ENCODE measurements at places on chromosomes 2 and 18.

DNA sequence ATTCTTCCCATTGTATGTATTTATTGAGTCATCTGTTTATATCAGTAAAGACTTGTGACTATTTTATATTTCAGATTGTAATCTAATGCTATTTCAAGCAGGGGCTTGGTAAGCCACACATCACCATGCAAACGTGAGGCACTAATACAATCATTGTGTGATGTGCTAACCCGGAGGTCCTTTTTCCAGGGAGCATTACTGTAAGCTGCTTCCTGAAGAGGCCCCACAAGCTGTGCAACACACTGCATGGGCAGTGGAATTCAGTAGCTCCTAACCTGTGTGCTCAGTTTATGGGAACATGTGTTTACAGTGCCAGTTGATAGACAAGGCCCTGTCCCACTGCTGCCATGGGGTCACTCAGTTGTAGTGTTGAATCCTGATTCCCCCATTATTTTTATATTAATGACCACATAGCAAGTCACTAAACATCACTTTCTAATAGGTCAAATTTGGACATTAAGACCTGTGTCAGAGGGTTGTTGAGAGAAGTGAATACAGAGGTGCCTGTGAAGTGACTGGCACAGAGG, 162.9 kb downstream of the FHOD3 start:
- no peak for DNase-seq

- no peak for DNase-seq
These were observed 278.7 kb downstream of the FSIP2 start for GRCh38 chr2:186017278-186017677.

DNA sequence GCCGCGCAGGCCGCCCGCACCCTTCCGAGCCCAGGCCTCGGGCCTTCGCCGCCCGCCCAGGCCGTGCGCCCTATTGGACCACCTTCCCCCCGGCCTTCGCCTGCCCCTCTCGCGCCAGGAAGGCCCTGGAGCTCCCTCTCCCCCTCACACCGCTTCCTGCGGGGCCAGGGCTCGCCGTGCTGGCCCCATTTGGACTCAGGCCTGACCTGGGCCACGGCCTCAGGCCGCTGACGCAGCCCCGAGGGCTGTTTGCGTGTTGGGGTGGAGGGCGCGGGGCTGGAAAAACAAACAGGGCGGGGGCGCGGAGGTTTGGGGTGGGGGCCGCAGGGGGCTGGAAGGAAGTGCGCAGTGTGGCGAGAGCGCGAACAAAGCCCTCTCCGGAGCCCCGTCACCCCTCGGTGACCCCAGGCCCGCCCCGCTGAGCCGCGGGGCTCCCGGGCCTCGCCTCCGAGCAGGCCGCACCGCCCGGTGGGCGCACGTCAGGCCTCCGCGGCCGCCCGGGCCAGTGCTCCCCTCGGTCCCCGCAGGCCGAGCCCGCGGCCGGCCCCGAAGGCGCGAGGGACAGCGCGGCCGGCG, 12.3 kb upstream of the SIX3 start:
- no peak for DNase-seq

DNA sequence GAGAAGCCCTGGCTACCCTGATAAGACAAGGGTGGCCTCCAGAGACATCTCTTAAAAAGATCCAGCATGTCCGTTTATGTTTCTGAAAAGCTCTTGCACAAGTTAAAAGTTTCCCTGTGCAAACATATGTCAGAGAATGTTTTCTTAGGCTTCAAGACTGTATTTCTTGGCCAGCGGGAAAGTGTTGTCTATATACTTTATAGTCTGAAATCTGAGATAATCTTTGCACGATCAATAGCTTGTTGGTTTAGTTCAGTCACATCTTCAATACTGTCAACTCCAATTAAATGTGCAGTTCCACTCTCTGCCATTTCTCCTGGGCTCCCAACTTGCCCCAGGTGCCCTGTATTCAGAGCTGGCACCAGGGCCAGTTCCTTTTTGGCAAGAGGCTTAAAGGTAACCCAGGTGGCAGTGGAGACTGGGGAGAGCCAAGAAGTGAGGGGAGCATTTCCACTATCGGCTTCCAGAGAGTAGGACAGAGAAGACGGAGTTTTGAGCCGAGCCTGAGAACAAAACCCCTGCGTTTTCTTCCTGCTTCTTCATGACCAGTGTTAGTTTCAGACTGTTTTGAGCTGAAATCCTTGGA, 64.4 kb downstream of the ACOXL start:
- DNase-seq = no peak

DNA sequence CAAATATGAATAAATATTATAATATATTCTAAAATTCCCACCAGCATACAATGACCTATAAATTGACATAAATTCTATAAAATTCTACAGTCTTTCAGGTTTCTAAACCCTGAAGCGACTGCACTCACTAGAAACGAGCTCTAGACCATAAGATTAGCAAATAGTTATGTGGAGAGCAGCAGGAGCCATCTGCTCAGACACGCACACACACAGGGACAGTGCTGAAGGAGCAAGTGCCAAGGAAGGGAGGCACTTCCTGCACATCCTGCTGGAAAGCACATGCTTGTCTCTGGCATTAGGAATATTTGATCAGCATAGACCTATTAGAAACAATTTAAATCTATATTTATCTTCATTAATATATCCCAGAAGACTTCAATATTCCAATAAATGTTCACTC, 713.9 kb upstream of the CDH2 start:
- DNase-seq = peak; percentile 34

GRCh38 chr2:189142893-189143759, 36.4 kb downstream of the COL5A2 start:
- no peak for DNase-seq

- DNase-seq = no peak
These were observed 17.9 kb upstream of the AGXT start for GRCh38 chr2:240850756-240851077.

- DNase-seq = no peak
These were observed at the start of gene BIN1 for GRCh38 chr2:127106991-127107621. Gene BIN1 (minus strand): TSS chr2:127107154. CDS start chr2:127106943, 211 bp downstream.

- DNase-seq = no peak
These were observed 439.4 kb upstream of the CDH19 start for GRCh38 chr18:67043276-67043675.

DNA sequence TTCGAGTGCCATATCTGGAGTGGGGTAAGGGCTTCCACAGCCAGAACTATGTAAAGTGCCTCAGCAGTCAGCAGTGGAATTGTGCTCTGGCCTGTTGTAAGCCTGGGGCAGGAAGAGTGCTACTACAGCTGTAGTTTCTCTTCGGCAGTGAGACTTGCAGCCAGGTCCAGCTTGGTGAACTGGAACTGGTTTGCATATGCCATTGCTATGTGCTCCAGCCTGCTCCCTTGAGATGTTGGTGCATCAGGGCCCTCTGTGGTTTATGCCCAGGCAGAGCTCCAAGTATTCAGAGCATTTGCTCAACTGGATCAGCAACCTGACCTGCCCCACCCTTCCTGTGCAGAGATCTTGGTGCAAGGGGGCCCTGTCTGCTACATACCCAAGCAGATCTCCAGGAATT, 47.8 kb downstream of the ZNF804A start:
- no peak for DNase-seq

GRCh38 chr2:34070196-34070595, 471.1 kb upstream of the FAM98A start:
- DNase-seq = no peak

DNA sequence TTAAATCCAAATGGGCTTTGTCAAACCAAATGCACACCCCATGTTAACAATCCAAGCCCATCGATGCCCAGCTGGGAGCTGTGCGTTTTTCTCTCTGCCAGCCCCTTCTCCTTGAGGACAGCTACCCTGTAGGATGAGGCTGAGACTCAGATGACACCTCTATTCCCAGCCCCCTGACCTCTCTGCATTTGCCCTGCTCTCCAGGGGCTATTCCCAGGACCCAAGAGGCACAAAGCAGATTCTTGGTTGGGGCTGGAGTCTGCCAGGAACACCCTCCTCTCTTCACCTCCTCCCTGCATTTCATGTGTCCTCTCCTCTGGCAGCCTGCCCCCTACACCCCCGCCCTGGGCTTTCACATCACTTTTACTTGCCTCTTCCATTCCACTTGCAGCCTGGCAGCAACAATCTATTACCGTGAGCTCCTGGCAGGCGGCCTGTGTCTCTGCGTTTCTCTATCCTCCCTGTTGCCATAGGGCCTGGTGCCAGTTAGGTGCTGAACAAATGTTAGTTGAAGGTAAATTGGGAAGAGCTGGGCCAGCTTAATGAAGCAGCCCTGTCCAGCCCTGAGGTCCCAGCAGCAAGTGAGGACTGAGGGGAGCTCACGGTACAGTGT, 51.8 kb downstream of the ADD2 start:
- no peak for DNase-seq

DNA sequence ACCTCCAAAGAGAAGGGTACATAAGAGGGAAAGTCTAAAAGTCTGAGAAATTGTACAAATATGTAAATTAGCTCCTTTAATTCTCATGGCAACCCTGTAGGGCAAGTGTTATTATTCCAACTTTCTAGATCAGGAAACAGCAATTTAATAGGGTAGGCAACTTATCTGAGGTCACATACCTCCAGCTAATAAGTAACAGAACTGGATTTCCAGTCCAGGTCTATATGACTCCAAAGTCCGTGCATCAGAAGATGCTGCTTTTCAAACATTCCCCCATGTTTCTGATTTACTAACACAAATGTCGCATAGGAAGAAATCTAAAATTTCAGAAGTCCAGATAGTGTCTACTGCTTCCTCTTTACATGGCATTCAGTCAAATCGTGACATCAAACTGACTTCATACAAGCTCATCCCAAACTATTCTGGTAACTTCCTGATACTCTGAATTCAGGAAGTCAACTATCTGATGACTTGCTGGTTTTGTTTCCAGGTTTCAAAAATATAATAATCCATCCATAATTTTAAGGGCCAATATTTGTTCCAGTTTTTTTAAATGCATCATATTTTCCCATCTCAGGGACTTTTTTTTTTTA, 419.3 kb upstream of the ACVR2A start:
- no peak for DNase-seq

GRCh38 chr18:28284132-28284531, 107.2 kb upstream of the CDH2 start:
- no peak for DNase-seq

DNA sequence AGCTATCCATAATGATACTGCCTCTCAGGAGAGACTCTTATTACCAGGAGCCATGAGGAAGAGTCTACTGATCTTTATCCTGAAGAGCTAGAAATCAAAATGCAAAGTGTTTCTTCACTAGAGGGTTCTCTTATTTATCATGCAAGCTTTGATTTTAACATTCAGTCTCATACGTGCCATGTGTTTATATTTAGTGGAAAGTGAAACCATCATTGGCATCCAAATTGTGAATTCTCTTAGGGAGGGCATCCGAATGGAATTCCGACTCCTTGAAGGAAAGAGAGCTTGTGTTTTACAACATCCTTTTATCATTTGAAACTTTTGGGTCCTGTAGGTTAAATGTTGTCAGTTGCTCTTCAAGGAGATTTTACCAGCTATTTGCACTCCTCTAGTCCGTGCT, 170.4 kb upstream of the SESTD1 start:
- DNase-seq = no peak

DNA sequence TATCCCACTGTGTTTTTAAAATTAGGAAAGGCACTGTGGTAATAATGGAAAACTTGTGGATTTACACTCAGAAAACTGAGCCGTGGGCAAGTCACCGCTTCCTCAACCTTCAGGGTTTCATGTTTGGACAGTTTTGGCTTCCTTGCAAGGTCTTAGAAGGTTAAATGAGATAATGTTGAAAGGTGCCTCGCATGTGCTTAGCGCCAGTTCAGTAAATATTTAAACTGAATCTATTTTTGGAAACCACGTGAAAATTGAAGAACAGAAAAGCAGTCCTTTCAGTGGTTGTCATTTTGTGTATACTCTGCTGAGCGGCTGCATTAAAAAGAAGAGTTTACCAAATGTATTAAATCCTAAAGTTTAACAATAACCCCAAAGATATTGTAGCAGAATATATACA, 15.2 kb upstream of the AGAP1 start:
- DNase-seq = no peak

GRCh38 chr2:149513461-149513860, 74.1 kb downstream of the MMADHC start:
- DNase-seq = no peak

- no peak for DNase-seq
These were observed 306.4 kb downstream of the MBD2 start for GRCh38 chr18:53918091-53918490.

DNA sequence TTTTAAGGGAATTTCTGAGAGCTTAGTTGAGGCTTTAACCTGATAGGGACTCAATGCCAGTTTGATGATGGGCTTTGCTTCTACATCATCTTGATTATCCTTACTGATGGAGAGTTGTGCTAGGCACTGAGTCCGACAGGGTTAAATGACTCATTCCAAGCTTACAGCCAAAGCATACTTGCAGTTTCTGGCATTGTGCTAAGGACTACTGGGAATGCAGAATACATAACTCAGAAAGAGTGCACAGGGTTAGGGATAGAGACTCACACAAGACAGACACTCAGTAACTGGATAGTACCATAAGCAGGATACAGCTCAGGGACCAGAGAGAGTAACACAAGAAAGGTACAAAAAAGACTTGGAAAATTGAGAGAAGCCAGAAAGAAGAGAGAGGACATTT, 94.1 kb upstream of the SLC14A2 start:
- DNase-seq = no peak

DNA sequence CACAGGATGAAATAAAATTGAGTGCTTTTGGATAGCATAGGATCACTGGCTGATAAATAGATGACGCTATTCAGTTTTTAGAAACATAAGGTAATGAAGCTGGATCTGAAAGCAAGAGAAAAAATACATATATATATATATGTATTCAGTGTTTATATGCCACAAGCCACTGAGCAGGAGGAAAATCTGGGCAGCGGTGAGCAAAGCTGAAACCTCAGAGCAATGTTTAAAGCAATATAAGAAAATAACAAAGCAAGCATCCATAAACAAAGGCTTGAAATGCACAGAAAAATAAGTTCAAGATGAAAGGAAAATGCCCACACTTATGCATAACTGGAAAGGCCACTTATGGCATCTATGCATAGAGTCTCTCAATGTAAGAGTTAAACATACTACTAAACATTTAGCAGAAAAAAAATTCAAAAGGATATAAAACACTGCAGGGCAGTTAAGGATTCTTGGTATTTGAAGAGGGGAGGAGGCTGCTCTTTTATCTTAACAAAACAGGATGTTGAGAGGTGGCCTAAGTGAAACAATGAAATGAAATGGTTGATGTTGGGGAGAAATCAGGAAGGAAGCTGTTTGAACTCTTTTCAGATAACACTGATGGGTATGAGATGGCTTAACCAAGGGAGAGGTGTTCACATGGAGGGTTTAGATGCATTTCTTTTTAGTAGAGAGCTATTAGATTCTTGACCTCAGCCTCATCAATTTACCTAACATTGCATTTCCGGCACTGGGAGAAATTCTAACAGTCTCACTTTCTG, 129.1 kb downstream of the ARHGAP15 start:
- DNase-seq = no peak

- DNase-seq = no peak
These were observed 20.5 kb upstream of the STAT4 start for GRCh38 chr2:191171286-191171685.

GRCh38 chr2:16649353-16650286, 16.0 kb downstream of the CYRIA start:
- no peak for DNase-seq

DNA sequence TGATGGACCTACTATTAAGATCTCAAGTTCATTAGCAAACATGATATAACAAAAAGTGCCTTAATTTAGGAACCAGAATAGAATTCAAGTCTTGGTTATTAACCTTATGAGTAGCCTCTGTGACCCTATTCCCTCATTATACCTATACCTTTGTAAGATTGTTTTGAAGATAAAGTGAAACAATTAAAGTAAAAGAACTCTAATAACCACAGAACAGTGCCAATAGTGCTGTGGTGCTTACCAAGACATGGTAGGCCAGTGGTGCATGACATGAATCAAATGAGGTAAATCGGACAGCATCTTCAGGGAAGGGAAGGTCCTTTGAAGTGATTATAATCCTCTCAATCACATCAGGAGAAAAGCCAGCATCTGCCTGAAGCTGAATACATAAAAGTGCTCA, 36.4 kb downstream of the METTL4 start:
- DNase-seq = no peak

Data from NCI-H524 treated with DMSO at 0.1 percent for 48 hours (cell line).